Fibroblast of the aortic adventitia (primary cell): ENCODE measurements at places on chromosomes 12 and 14. TPM values are rescaled to one million over a fixed set of nuclear protein-coding genes. Genes with fewer than 3 reads are reported as not detected.

Gene CMA1
- total RNA-seq: not detected in 2 replicates

Gene OVCH1
- total RNA-seq: 0.08 and 0.27 TPM in 2 replicates

Gene RGS6
- total RNA-seq: not detected in 2 replicates

Gene SENP1
- total RNA-seq: 33.8 and 43.8 TPM in 2 replicates

Gene PTPRB
- 3.6 and 5.6 TPM in 2 replicates for total RNA-seq

Gene IL31
- not detected in 2 replicates for total RNA-seq

Gene CLEC1A
- total RNA-seq: 0.16 TPM in 1 of 2 replicates, not detected in the other

Gene GPHN
- total RNA-seq: 6.5 and 18.8 TPM in 2 replicates

DNA sequence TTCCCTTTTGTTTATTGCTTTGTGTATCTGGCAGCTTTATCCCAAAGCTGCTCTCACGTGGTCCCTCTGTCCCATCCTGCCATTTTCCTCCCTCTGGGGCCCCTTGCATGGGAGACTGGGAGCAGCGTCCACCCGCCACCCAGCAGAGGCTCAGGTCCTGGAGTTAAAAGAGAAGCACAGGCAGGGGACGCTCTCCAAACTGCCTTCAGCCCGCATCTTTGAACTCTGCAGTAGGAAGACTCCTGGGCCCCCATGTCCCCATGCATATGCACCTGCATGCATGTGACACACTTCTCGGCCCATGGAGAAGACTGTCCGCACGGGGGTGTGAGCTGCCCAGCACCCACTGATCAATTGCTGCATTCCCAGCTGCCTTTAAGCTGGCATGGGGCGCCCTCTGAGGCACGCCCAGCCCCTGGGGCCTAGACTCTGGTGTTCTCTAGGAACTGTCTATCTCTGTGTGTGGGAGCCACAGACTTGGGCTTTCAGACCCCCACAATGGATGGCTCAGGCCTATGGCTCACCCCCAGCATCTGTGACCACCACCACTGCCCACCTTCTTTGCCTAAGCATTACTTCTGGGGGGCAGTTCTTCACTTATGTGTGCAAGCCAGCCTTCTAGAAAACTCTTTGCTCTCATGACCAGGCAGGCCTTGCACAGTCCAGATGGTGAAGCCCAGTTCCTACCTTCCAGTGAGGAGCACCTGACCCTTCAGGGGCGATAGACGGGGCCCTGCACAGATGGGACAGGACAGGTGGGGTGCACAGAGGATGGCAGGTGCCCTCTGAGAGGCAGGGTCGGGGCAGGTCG lies 96.1 kb upstream of the DIO3 start:
- DNase-seq: no peak

DNA sequence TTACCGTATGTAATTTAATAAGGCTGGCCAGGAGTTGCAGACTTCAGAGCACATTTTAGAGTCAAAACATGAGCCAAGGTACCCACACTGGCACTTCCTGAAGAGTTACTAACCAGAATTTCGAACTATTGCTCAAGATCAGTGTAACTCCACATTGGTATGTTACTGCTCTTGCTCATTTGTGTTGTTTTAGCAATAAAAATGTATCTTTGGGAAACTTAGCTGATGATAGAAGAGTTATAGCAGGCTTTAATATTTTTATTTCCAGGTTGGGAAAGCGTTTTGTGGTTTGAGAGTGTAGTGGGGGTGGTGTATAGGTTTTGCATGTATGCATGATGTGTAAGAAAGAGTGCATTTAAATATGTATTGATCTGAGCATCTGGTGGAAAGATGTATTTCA lies 96.6 kb downstream of the SCN8A start:
- peak; percentile 61 for DNase-seq

GRCh38 chr12:132393245-132393795 lies 63.9 kb upstream of the GALNT9 start:
- DNase-seq: no peak

- DNase-seq: no peak
Observed at GRCh38 chr12:943051-943450, 6.4 kb downstream of the RAD52 start.

DNA sequence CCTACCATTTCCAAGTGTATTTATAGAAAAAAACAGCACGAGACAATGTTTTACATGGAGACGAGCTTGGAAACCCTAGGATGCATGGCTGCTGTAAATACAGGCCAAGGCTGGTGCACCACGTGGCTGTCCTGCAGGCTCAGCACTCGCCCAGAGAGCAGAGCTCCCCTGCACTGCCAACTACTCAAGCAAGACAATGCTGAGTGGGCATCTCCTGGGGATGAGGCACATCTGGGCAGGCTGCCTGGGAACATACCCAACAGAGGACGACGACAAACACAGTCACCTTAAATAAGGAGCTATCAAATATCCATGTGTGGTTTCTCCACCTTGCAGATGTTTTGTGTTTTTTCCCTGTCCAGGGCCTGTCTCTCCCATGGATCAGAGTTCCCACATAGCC lies 128.3 kb upstream of the PRMT8 start:
- no peak for DNase-seq

GRCh38 chr12:114092981-114093380 lies 126.9 kb upstream of the RBM19 start:
- no peak for DNase-seq

DNA sequence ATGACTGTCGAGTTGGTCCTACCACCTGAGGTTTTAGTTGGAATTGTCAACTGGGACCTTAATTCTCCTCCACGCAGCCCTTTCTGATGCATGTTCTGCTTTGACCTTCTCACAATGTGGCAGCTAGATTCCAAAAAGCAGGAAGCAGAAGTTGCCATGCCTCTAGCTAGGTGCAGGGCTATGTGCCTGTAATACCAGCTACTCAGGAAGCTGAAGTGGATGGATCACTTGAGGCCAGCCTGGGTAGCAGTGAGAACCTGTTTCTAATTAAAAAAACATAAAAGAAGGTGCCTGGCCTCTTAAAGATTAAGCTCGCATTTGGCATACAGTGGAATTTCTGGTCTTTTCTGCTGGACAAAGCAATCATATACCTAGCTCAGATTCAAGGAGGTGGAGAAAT lies 77.1 kb downstream of the FGD4 start:
- DNase-seq: no peak

GRCh38 chr14:22597265-22597664 lies 835 bp upstream of the ABHD4 start:
- no peak for DNase-seq

DNA sequence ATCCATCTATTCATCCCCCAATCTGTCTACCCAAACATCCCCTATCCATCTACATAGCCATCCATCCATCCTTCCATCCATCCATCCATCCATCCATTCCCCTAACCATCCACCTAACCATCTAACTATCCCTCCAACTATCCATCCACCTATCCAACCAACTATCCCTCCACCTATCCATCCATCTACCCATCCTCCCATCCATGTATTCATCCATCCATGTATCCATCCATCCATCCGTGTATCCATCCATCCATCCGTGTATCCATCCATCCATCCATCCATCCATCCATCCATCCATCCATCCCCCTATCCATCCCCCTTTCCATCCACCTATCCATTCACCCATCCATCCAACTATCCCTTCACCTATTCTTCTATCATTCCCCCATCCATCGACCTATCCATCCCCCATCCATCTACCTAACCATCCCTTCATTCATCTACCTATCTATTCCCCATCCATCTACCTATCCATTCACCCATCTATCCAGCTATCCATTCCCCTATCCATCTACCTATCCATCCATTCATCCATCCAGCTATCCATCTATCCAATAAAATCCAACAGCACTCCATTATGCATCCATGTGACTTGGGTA lies 131.7 kb downstream of the VRK1 start:
- no peak for DNase-seq

DNA sequence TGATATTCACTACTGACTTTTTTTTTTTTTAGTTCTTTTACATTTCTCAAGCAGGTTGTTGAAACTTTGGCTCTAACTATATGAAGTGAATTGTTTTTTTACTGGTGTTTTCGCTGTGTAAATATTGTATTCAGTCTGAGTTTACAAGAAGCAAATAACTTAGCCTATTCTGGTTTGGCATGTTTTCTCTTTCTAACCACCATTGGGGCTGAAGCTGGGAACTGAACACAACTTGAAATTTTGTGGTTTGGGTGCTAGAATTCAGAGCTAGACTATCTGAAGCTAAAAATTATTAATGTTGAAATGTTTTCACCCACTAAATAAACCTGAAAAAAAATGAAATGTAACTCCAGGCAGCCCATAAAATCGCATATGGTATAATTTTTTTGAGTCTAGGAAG lies 37.2 kb downstream of the RAD51B start:
- peak; percentile 4 for DNase-seq

GRCh38 chr14:100091386-100091785 lies 26.2 kb downstream of the EVL start:
- no peak for DNase-seq

GRCh38 chr14:89469210-89470198 lies 52.5 kb upstream of the FOXN3 start:
- DNase-seq: no peak

DNA sequence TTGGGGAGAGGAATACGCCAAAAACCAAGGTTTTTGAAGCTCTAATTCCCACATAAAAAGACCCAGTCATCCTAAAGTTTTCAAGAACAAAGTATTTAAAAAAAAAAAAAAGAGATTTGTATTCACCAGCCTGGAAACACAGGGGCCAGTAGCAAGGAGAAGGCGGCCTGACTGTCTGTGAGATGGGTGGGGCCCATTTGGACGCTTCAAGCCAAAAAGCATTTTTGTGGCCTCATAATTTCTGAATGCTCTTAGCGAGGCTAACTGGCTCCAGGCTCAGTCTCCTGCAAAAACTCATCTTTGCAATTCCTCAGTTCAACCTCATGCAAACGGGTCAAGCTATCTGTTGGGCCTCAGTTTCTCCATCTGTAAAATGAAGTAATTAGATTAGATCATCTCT lies 514.1 kb downstream of the MED13L start:
- DNase-seq: peak; percentile 37

DNA sequence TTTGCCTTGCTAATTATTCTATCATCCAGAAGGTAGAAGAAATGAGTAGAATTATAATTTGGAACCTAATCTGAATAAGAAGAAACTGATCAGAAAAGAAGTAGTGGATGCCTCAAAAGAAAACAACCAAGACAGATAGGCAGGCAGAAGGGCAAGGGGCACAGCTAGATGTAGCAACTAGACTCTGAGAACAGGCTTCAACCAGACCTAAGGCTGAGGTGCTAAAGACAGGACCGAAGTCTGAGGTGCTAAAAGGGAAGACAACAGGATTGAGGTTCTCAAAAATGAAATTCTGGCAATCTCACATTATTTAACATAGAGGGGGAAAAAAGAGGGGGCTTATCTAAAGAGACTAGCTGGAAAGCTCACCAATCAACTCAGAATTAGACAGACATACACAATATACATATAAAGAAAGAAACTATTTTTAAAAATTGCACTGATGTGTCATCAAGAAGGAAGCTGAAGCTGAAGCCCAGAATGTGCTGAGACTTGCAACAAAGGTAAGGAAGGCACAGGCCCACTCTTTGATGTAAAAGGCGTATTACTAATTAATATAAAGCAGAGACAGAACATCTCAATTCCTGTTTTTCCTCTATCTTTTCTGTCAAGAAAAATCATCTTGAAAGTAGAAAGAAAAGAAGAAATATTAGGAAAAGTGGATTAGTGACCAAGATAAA lies 43.8 kb upstream of the CSRNP2 start:
- peak; percentile 29 for DNase-seq

- DNase-seq: no peak
Observed at GRCh38 chr12:75888874-75889613, 142.5 kb downstream of the PHLDA1 start.

- no peak for DNase-seq
Observed at GRCh38 chr14:103140316-103141109, 17.3 kb downstream of the TNFAIP2 start.

DNA sequence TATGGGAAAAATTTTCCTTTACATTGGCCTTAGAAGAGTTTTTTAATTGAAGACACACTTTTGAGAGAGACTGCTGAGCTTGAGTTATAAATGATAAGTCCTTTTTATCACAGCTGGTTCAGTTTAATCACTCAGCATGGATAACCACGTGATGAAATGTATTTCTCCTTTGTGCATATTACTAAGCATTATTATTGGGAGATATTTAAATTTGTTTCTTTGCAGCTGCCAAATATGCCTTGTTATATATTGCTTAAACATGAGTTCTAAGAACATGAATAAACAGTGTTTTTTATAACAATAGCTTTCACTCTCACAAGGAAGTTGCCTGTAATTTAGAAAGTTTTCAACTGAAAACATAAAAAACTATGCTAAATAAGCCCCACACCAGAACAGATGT lies 293.5 kb upstream of the LRFN5 start:
- DNase-seq: no peak
